Gastrocnemius medialis (tissue), 4 donors: ENCODE measurements at places on chromosomes 3 and 15. TPM values are rescaled to one million over a fixed set of nuclear protein-coding genes. Genes with fewer than 3 reads are reported as not detected.

DNA sequence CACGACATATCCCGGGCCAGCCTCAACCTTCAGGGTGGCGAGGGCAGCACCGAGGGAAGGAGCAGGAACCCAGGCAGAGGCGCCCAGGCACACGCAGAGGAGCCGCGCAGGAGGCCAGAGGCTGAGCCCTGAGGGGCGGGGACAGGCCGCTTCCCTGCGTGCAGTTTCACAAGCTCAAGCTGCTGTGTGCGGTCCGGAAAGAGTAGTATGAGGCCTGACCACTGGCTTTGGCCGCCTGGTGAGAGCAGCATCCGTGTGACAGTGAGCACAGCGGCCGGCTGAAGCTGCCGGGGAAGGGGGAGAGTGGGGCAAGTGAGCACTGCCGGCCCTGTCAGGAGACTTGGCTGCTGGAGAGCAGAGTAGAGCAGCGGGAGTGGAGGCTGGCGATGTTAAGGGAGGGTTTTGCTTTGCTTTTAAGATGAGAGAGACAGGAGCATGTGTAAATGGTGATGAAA lies 8.7 kb downstream of the ZDHHC19 start:
- H3K36me3 ChIP-seq: no peaks in the 10 kb centered on the region
- DNase-seq: no peak
- H3K27ac ChIP-seq: no peak overlapping the region
- no peak overlapping the region for H3K4me3 ChIP-seq

- H3K4me1 ChIP-seq: no peaks in the 10 kb centered on the region
- no peak overlapping the region for H3K4me3 ChIP-seq
- H3K27me3 ChIP-seq: no peaks in the 10 kb centered on the region
- no peak for DNase-seq
- H3K36me3 ChIP-seq: no peaks in the 10 kb centered on the region
Measured at GRCh38 chr3:192812743-192813383, 85.5 kb upstream of the FGF12 start.

MNS1 gene
- not detected for total RNA-seq

- no peaks in the 10 kb centered on the region for H3K27me3 ChIP-seq
- DNase-seq: peak; percentile 73
- peak overlapping the region; percentile 77 for H3K27ac ChIP-seq
- no peak overlapping the region for H3K4me3 ChIP-seq
- H3K36me3 ChIP-seq: no peaks in the 10 kb centered on the region
- H3K4me1 ChIP-seq: peaks cover 63% of the 10 kb centered on the region
Measured at GRCh38 chr3:66406163-66406562, 94.7 kb downstream of the LRIG1 start.

ACOX2 gene
- total RNA-seq: 6.1 TPM

- H3K4me1 ChIP-seq: no peaks in the 10 kb centered on the region
- H3K27me3 ChIP-seq: no peaks in the 10 kb centered on the region
- DNase-seq: no peak
- no peaks in the 10 kb centered on the region for H3K36me3 ChIP-seq
- no peak overlapping the region for H3K27ac ChIP-seq
Measured at GRCh38 chr3:14225421-14225820, 46.8 kb downstream of the LSM3 start.

RPUSD2 gene
- 4.5 TPM for total RNA-seq

LRRC49 gene
- total RNA-seq: 0.51 TPM

DNA sequence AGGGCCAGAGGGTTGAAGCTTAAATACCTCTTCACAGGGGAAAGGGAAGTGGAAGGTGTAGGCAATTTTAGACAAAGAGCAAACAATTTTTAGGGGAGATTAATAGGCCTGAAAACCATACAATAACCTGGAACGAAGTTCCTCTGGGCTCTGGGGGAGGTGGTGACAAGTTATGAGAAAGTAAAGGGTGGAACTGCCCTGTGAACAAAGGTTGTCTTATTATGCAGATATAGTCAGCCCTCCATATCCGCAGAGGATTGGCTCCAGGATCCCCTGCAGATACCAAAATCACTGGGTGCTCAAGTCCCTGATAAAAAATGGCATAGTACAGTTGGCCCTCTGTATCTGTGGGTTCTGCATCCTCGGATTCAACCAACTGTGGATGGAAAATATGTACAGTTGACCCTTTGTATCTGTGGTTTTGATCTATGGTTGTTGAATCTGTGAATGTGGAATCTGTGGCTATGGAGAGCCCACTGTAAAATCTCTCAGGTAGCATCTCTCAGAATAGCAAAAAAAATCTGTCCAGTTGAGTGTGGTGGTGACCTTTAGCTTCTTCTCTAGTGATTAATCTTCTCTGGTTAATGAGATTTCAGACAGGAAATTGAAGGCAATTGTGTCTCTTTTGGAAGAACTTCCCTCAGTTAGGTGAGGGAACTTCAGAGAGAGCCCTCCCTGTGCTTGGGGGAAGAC lies 40.2 kb downstream of the CLEC3B start:
- H3K27ac ChIP-seq: no peak overlapping the region
- no peaks in the 10 kb centered on the region for H3K36me3 ChIP-seq
- DNase-seq: no peak
- no peak overlapping the region for H3K4me3 ChIP-seq
- H3K27me3 ChIP-seq: no peaks in the 10 kb centered on the region
- H3K4me1 ChIP-seq: peaks cover 3% of the 10 kb centered on the region

- H3K4me1 ChIP-seq: no peaks in the 10 kb centered on the region
- no peak overlapping the region for H3K4me3 ChIP-seq
- no peak overlapping the region for H3K27ac ChIP-seq
- no peaks in the 10 kb centered on the region for H3K27me3 ChIP-seq
- H3K36me3 ChIP-seq: peaks cover 4% of the 10 kb centered on the region
Measured at GRCh38 chr15:52232327-52232726, 41.1 kb upstream of the GNB5 start.
